ENCODE measurements at places on chromosomes 2 and 18.

GRCh38 chr2:241635756-241636155 is 1.2 kb downstream of the THAP4 start:
- no peak for DNase-seq

GRCh38 chr2:224222974-224223373 is 178.9 kb downstream of the FAM124B start:
- DNase-seq, result no peak

GRCh38 chr2:177989029-177989885 is 83.3 kb downstream of the PDE11A start:
- DNase-seq, result no peak

GRCh38 chr2:11997142-11997541 is 250.7 kb downstream of the LPIN1 start:
- no peak for DNase-seq

GRCh38 chr2:96181529-96181928 is 27.1 kb downstream of the STARD7 start:
- DNase-seq, result no peak

- DNase-seq, result no peak
Observed at GRCh38 chr2:192026825-192027120, 168.0 kb downstream of the TMEFF2 start.

- no peak for DNase-seq
Observed at GRCh38 chr2:9570182-9571060, 14.8 kb upstream of the ADAM17 start.

- no peak for DNase-seq
Observed at GRCh38 chr2:98846041-98846440, 90.0 kb downstream of the CRACDL start.

DNA sequence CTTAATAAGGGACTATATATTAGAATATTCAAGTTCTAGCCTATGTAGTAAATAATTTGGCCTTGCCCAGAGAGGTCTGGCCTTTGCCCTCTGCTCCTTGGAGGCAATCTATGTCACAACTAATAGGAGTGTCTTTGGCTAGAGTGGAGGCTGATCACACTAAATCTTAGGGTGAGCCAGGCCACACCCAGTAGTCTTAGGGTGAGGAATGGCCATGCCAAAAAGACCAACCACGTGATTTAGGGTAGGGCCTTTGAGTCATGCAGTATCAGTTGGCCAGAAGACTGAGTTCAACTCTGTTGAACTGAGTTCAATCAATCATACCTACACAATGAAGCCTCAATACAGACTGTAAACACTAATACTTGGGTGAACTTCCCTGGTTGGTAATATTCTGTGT is 26.0 kb upstream of the FLACC1 start:
- no peak for DNase-seq

DNA sequence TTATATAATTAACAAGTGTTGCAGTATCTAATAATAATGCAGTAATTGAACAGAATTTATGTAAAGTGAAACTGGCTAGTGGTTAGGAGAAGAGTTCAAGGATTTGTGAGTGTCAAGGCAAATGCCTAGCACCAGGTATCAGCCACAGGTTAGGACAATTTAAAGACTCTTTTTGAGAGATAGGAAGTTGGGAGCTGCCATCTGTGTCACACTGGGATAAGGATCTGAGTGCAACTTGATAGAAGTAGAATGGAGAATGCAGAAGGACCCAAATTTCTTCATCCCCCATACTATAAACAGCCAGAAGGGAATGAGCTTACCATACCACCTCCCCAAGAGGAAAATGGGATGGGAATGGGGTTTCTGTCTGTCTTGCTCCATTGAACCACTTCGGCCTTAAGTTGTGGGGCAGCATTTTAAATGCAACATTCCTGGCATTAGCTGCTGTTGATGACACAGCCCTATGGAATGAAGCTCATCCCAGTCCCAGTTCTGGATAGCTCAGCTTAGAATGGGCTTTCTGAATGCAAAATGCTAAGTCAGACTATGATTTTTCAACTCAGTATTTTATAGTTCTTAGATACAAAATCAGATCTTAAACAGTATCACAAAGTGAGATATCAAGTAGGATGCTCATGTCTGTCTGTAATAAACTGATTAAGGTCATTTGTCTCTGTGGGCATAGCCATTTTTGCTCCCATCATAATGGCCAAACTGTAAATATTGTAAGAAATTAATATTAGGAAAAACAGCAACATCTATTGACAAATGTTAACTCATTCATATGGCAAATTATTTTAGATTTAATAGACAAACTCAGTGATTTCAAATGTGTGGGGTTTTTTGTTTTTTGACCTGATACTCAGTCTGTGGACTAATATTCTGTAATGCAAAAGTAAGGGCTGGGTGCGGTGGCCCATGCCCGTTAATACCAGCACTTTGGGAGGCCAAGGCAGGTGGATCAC is 44.0 kb downstream of the GPR155 start:
- no peak for DNase-seq

DNA sequence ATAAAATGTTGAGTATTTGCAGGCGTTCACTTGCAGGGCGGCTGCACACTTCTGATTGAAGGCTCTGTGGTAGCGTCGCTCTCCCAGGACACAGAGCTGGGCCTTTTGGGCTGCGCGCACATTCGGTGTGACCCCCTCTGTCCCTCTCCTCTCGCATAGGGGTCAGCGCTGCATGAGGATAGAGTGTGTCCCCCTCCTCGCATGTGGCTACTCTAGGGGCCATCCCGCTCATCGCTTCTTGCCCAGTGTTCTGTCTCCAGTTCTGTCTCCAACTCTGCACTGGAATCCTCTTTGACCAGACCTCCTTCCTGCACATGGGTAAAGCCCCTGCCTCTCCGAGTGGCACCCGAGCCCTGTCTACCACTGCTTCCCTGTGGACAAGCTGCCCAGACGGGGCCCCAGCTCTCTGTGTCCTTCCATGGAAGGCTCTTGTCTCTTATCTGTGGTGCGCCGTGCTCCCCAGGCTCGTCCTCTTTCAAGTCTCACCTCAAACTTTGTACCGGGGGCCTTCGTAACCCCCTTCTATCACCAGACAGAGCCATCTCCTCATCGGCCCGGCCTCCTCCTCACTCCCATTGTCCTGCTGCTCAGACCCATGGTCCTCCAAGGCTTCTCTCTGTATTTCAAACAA is 278.0 kb upstream of the HDAC4 start:
- DNase-seq, result no peak

DNA sequence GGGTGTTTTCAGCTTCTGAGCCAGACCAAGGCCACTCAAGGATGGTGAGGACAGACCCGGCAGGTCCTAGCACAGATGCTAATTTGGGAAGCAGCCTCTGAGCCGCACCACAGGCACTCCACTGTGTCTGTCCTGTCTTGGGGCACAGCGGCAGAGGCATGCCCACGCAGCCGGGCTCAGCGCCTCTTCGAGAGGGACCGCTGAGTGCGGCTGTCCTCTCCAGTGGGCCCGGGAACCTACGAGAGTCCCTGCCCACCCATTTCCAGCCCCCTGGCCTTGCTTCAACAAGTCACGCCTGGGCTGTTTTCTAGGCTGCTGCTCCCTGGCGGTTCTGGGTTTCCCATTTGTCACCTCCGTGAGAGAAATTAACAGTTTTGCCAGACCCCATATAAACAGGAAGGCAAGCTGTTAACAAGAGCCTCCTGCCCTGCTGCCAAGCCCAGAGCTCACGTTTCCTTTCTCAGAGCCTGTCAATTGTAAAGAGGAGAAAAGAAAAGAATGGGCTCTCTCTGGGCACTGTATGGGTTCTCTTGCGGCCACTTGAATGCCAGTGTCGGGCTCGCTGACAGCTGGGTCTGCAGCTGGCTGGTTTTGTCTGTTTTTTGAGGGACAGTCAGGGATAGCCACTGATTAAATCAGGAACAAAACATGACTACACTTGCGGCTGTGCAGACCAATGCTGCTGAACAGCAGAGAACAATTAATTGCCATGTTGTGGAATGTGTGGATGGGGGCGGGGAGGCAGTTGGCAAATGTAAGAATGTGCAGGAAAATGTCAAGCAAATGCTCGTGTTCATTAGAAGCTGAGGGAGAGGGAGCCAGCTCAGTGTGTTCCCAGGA is 30.6 kb downstream of the TMEM17 start:
- DNase-seq, result peak; percentile 67

- DNase-seq, result peak; percentile 43
Observed at GRCh38 chr18:5424903-5425664, 118.7 kb downstream of the EPB41L3 start.

- DNase-seq, result no peak
Observed at GRCh38 chr2:239884051-239884405, 141.1 kb downstream of the NDUFA10 start.

DNA sequence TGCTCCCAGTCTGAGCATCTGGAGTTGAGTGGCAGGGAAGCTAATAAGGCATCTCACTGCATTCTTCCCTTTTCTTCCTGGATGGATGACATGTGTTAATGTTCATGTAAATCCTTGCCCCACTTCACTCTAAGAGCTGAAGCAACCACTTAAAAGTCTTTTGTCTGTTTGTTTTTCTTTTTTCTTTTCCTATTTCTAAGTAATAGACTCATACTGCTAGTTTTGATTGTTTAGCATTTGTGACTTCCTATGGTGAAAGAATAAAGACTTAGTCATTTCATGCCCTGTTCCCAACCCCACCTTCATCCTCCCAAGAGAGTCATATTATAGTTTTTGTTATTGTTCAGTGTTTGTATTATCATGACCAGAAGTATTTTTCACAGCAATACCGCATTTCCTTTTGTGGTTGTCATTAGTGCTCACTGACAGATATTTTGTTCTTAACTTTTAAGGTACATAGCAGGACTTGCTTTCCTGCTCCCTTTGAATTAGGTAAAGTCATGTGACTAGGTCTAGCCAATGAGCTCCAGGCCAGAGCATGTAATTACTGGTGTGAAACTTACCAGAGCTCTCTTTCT is 18.1 kb upstream of the SPP2 start:
- DNase-seq, result no peak

DNA sequence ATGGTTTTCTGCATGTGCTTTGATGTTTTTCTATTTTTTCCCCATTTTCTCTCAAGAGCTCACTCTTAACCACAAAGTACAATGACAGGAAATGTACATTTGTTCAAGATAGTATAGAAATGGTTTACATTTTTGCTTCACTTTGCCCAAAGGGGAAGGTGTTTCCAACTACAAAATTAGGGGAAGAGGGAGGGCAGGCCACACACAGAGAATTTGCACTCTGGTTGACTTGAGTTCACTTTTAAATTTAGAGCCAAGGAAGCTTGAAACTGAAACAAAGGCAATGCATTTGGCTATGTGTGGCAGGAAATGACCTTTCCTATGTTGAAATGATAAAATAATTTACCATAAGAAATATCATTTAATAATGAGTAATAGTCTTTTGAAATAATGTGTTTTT is 19.1 kb upstream of the VIT start:
- DNase-seq, result no peak

DNA sequence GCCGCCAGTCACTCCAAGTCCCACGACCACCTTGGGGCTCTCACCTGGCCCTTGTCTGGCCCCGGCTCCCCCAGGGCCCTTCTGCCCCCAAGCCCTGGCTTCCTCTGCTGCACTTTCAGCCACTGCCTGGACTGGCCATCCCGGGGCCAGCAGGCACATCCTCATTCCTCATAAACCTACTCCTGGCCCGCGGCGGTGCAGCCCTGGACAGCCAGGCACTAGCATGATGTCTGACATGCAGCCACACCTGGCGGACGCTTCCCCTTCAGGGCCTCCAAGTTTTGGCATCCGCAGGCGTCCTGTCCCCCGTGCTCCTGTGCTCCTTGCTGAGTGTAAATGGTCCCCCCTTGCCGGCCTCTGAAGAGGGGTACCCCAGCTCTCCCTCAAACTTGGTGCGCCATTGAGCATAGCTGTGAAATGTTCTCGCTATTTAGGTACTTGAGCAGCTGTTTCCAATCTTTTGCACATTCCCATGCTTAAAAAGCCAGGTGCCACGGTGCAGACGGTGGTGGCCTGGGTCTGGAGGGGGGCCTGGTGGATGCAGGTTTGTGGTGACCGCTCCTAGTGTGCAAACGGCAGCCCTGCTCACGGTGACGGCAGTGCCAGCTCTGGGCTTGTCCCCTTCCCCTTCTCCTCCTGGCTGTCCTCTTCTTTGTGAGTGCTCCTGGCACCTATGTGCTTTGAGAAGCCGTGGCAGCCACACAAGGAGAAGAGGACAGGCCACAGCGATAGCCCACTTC is 123.8 kb downstream of the MBP start:
- DNase-seq, result no peak

- DNase-seq, result no peak
Observed at GRCh38 chr2:198253995-198254394, 449.6 kb downstream of the PLCL1 start.

DNA sequence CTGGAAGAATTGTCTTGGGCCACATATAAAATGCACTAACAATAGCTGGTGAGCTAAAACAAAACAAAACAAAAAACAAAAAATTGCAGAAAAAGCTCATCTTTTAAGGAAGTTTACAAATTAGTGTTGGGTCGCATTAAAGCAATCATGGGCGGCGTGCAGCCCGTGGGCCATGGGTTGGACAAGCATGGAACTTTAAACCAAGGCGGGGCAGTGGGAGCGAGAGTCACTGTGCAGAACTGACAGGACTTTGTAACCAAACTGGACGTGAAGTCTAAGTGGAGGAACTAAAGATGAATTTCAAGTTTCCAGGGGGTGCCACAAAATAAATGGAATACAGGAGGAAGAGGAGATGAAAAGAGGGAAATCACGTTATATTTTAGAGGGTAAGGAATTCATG is 80.7 kb downstream of the PSMG2 start:
- no peak for DNase-seq

- DNase-seq, result no peak
Observed at GRCh38 chr18:22513721-22514481, 96.2 kb upstream of the CTAGE1 start.

- no peak for DNase-seq
Observed at GRCh38 chr2:179461420-179461819, 196.8 kb upstream of the SESTD1 start.

DNA sequence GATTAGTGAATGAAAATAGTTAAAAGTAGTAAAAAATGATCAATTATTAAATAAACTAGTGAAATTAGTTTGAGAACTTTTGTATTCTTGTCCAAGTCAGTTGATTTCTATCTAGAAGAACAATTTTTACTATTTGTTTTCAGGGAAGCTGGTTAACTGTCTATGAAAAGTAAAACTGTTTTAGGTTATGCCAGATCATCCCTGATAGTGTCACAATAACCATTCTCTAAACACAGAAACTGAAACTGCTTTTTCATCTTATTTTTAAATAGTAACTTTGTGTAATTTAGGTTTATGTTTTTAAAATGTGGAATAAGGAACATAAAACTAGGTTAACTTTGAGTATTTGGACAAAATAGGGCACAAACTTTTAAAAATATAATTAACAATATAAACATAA is 1087.2 kb downstream of the DPP10 start:
- no peak for DNase-seq

DNA sequence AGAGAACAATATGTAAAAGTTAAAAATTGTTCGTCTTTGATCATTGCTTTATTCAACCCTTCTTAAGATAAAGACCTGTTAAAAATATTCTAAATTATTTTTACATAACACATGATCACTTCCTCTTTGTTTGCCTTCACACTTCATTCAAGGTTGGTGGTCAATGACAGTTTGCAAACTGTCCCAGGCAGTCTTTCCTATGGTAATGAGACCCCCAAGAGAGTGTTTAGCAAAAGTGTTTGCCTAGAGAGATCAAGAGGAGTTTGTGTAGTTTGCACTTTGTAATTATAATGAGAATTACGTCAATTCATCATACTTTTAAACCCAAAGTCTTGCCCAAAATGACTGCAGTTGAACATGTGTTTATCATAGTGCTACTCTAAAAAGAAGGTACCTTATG is 77.2 kb upstream of the ABCA12 start:
- no peak for DNase-seq

Measured in DMS79 treated with DMSO at 0.1 percent for 48 hours (cell line).